Fibroblast of lung (primary cell): ENCODE measurements at places on chromosomes 1 and 21.

GRCh38 chr1:14697353-14697752 is 98.9 kb downstream of the KAZN start:
- DNase-seq, result no peak

GRCh38 chr1:233647073-233647472 is 33.2 kb downstream of the KCNK1 start:
- DNase-seq, result no peak

DNA sequence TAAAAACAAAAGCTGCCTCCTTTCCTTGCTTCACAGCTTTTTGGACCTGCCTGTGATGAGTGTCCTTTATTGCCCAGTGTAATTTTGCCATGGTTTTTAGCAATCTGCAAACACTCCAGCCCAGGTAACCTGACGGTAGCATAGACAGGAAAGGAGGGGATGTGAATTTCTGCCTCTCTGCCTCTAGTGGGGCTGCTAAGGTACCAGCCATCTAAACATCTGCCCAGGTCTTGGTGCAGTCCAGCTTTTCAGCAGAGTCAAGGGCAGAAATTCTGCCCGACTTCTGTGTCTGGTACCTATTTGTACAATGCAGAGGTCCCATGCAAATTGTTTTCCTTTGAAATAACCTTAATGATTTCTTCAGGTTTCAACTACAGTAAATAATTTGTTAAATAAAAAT is 371.4 kb downstream of the KIF26B start:
- no peak for DNase-seq

DNA sequence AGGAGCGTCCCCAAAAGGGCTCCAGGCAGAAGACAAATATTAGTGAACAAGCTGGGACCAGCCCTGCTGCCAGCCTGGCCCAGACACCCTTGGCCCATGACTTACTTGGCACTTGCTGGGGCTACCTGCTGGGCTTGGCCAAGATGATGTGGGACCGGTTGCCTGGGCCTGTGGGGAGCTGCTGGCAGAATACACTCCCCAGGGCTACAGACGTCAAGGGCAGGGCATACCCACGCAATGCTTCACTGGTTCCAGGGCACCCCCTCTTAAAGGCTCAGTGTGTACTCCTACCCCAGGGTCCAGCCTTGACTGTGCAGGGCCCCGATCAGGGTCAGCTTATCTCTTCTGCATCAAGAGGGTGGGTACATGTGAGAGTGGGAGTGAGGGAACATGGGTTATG is 106.5 kb upstream of the SLC2A1 start:
- DNase-seq, result no peak

GRCh38 chr1:158163000-158163947 is 17.4 kb upstream of the CD1D start:
- no peak for DNase-seq

GRCh38 chr1:205962821-205963221 is 19.6 kb upstream of the SLC26A9 start:
- DNase-seq, result no peak

- no peak for DNase-seq
These were observed 1.8 kb downstream of the PTBP2 start for GRCh38 chr1:96723377-96723776.

- DNase-seq, result peak; percentile 29
These were observed 30.6 kb upstream of the MCOLN3 start for GRCh38 chr1:85078903-85079302.

DNA sequence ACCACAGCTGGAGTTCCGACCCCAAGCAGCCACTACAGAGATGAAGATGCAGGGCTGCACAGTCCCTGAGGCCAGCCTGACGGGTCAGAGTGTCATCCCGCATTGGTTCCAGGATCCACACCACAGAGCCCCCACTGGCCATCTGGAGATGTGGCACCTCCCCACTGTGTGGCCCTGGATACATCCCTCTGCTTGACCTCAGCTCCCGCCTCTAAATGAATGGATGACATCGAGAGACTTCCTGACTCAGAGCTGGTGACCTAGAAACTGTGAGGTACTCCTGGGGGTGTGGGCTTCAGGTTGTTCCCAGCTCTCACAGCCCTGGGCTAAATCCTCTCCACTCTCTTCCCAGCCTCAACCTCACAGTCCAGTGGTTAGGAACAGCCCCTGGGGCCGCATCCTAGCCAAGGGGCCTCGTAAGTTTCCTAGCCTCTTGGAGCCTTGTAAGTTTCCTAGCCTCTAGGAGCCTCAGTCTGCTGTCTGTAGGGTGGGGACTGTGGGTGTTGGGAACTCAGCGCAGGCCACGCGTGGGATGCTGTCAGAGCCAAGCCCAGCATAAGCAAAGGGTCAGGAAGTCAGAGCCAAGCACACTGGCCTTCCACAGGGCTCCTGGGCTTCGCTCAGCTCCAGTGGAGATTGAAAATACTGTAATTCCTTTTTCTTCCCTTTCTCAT is 87.5 kb upstream of the RUNX3 start:
- DNase-seq, result peak; percentile 12

- DNase-seq, result peak; percentile 74
These were observed 67.4 kb upstream of the F3 start for GRCh38 chr1:94608852-94609530.

DNA sequence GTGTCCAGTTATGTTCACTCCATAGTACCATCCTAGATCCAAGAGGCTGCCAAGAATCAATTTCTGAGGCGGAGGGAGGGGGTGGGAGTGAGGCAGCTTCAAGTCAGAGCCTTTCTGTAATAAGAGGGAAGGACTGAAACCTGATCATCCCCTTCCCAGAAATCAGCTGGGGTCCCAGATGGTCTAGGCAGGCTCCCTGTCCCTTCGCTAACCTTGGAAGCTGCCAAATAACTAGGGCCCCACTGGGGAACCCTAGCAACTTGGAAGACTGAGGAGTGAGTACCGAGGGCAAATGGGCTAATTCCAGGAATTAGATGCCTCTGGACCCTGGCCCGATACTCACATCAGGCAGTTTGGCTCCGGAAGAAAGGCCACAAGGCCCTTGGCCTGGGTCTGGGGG is 113.3 kb downstream of the NAV1 start:
- DNase-seq, result no peak

DNA sequence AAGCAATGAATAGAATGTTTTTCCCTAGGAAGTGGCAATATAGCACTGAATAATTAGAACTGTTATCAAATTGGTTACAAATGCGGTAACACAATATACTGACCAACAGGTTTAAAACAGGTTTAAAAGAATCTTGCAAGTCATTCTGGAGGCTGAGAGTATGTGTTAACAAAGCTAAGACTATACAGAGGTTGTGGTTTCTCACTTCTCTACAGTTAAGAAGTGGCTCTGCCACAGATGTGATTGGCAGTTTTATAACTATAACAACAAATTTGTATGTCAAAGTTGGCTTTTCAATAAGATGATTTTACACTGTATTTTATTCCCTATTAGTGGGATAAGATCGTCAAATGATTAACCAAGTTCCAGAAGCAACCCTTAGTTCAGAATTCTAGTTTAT is 7.1 kb downstream of the ANGEL2 start:
- no peak for DNase-seq

- no peak for DNase-seq
These were observed 265.6 kb downstream of the TM2D1 start for GRCh38 chr1:61459345-61459744.

DNA sequence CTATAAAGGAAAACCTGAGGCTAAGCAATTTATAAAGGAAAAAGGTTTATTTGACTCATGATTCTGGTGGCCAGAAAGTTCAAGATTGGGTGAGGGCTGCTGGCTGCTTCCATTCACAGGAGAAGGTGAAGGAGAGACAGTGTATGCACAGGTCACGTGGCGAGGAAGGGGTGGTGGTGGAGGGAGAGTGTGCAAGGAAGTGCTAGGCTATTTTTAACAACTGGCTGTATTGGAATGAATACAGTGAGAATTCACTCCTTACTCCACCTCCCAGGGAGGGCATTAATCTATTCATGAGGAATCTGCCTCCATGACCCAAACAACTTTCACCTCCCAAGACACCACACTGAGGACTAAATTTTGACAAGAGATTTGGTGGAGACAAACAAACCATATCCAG is 51.0 kb downstream of the SYDE2 start:
- no peak for DNase-seq

GRCh38 chr1:203086992-203087763 is 1.4 kb upstream of the MYOG start:
- DNase-seq, result no peak

- DNase-seq, result peak; percentile 17
These were observed 102.4 kb upstream of the ST6GALNAC5 start for GRCh38 chr1:76764638-76765454.

DNA sequence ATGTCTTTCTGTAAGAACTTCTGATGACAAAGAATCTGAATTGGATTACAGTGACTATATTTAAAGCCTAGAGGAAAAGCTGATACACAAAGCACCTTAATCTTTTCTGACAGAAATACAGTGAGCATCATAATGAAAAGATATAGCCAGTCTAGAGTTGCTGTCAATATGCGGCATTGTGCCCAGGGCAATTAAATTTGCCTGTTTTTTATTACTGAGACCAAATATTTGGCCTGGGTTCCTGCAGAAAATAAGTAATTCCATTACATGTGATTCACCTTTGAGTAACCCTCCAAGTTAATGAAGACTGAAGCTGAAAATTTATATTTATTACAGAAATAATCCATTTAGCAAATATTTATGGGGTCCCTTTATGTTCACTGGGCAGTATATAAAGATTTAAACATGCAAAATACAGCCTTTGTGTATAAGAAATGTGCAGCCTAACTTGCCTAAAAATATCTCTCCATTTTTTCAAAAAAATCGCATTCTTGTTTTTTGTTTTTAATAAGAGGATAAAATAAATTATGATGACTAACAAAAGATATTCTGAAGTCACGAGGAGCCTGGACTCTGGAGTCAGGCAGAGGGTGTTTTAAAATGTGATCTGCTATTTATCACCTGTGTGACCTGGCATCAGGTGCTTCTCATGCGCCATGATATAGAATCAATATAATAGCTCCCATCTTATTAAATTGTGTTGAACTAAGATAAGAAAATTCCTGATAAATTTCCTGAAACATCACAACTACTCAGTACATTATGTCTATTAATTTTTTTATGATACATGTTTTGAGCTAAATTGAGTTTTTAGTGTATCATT is 83.6 kb downstream of the SGIP1 start:
- DNase-seq, result no peak

- no peak for DNase-seq
These were observed 52.9 kb upstream of the KDM4A start for GRCh38 chr1:43597028-43597427.

DNA sequence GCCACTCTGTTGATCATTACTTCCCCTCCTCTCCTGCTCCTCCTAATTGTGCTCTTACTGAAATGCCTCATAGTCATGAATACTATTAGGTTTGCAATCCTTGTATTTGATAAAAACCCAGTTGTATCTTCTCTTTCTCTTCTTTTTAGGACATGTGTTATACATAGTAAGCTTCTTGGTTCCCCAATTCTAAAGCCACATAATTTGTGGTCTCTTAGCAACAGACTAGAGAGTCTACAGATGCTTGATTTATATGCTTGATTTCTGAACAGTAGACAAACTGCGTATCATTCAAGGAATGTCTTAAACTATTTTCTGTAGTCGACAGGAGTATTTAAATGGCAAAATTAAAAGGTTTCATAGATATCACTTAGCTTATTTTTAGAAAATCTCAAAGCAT is 1598.9 kb downstream of the PLA2G4A start:
- DNase-seq, result no peak

GRCh38 chr1:179327679-179328078 is 34.1 kb downstream of the SOAT1 start:
- DNase-seq, result peak; percentile 27

DNA sequence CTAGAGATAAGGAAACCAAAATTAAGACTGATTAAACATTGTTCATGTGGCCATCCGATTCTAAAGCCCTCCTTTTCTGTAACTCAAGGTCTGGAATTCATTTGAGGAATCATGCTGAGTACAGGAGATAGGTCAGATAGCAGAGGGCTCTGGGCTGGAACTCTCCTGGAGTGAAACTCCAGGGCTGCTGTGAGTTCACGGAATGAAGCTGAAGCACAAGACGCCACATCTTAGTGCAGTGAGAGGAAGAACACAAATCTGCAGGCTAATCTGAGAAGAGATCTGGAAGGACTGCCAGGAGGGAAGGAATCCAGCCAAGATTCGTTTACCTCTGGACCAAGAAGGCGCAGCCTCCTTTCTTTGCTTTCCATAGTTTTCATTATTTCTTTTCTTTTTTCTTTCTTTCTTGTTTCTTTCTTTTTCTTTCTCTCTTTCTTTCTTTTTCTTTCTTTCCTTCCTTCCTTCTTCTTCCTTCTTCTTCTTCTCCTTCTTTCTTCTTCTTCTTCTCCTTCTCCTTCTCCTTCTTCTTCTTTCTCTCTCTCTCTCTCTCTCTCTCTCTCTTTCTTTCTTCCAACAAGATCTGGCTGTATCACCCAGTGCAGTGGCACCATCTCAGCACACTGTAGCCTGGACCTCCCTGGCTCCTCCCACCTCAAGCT is 74.8 kb upstream of the ATP1B1 start:
- peak; percentile 21 for DNase-seq

- no peak for DNase-seq
These were observed 302.6 kb upstream of the PTBP2 start for GRCh38 chr1:96418969-96419368.

GRCh38 chr1:16249596-16250241 is 12.7 kb upstream of the CPLANE2 start:
- DNase-seq, result peak; percentile 96

GRCh38 chr1:112614460-112615065 is 4.4 kb downstream of the ST7L start:
- DNase-seq, result peak; percentile 74

DNA sequence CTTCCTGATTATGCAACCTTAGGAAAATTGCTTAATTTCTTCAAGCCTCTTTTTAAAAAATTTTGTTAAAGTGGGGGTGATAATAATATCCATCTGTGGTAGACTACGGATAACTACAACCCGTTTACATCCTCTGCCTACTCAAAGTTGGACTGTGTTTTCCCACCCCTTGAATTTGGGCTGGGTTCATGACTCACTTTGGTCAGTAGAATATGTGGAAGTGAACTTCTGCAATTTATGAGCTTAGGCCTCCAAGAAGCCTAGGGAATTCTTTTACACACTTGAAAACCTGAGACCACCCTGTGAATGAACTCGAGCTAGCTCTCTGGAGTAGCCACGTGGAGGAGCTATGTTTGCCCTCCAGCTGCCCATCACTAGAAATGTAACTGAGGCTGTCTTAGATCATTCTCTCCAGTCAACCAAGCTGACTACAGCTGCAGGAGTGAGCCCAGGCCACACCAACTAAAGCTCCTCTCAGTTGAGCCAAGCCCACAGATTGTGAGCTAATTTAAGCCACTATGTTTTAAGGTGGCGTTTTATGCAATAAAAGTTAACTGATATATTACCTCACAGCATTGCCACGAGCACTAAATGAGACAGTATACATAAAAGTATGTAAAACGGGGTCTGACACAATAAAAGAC is 29.6 kb upstream of the CACHD1 start:
- no peak for DNase-seq

DNA sequence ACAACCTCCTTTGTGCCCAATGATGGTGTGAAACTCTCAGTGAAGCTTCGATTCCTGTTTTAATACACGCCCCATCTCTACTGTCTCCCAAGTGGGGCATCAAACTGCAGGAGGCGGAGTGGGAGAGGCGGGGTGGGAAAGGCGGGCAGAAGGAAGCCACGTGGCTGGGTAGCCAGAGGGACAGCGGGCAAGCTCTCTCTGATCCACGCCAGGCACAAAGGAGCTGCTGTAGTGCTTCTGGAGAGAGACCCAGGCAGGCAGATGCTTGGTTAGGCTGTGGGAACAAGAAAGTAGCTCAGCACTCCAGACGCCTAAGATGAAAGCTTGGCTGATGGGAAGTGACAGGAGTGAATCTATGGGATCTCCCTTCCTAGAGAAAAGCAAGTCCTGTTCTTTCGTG is 25.7 kb downstream of the TRIM67 start:
- DNase-seq, result no peak

GRCh38 chr21:15823486-15824150 is 93.8 kb downstream of the USP25 start:
- DNase-seq, result no peak

GRCh38 chr1:231104917-231105316 is 56.9 kb upstream of the TRIM67 start:
- DNase-seq, result no peak
